Naive thymus-derived CD8-positive, alpha-beta T cell (primary cell): ENCODE measurements at places on chromosomes 7 and 10. TPM values are rescaled to one million over a fixed set of nuclear protein-coding genes. Genes with fewer than 3 reads are reported as not detected.
A peak's percentile ranks its signal among the peaks of the same experiment; 100 is the strongest.

GRCh38 chr7:69282946-69283345, 315.3 kb upstream of the AUTS2 start:
- no peak for DNase-seq

- peak; percentile 33 for DNase-seq
These were observed 44.2 kb upstream of the DPYSL4 start for GRCh38 chr10:132142396-132143161.

- DNase-seq: no peak
These were observed 33.9 kb downstream of the EN2 start for GRCh38 chr7:155491812-155492211.

The OPALIN gene
- total RNA-seq: not detected
